ENCODE measurements at places on chromosomes 6 and 20.
A peak's percentile ranks its signal among the peaks of the same experiment; 100 is the strongest.

GRCh38 chr6:126682440-126682839 lies 342.5 kb downstream of the CENPW start:
- peak; percentile 53 for DNase-seq

DNA sequence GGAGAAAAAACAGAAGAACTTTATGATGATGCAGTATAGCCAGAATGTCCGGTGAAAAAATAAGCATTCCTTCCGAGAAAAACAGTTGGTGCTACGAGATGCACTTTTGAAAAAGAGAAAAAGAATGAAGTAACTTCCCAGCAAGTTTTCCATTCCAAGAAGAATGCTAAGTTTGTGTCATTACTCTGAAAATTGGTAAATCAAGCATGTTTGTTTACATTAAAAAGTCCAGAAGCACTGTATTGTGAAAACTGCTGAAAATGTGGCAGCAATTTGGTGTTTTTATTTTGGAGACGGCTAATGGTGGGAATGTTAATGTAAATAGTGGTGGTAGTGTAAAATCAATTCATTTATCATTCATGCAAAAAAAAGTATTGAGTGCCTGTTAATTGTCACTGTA lies 46.3 kb downstream of the MKKS start:
- no peak for DNase-seq

- DNase-seq = no peak
These were observed 158.3 kb upstream of the CST7 start for GRCh38 chr20:24790746-24791283.

- no peak for DNase-seq
These were observed 11.6 kb downstream of the CST3 start for GRCh38 chr20:23626040-23626620.

DNA sequence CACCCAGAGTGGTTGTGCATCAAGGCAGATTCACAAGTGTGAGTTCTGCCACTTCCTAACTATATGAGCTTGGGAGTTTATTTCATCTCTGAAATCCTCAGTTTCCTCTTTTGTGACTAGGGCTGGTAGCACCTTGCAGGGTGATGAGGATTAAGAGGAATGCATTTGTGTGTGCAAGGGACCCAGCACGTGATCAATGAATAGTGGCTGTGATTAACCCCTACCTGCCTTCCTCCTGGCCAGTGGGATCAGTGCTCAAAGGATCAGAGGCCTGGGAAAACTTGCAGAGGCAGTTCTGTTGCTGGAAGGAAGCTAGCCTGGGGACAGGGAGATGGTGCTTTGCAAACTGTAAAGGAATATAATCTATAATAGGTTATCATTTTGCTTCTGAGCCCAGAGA lies 7.3 kb downstream of the SDC4 start:
- DNase-seq = no peak

GRCh38 chr6:105035299-105035698 lies 78.4 kb downstream of the LIN28B start:
- DNase-seq = no peak

DNA sequence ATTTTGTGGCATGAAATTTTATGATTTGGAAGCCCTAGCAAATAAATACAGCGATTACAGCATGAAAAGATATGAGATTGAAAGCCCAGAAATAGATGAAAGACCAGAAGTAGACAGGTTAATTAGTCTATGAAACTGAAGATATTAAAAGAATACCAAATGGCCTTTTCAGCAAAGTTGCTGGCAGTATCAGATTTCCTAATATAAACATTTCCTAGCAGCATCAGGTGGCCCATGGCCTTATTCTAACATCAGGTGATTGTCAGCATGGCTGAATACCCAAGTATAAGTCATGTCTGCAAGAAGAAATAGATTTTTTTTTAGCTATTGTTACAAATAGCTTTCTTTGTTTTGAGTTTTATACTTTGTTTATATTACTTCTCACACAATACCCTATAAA lies 93.2 kb downstream of the CLVS2 start:
- no peak for DNase-seq

- DNase-seq = no peak
These were observed 58.8 kb downstream of the SAMD5 start for GRCh38 chr6:147567141-147567805.

- no peak for DNase-seq
These were observed 28.5 kb upstream of the SERPINB1 start for GRCh38 chr6:2870046-2870636.

GRCh38 chr6:36677059-36677749 lies 1.3 kb upstream of the CDKN1A start:
- DNase-seq = no peak

GRCh38 chr6:85157311-85157710 lies 292.6 kb upstream of the NT5E start:
- DNase-seq = no peak

DNA sequence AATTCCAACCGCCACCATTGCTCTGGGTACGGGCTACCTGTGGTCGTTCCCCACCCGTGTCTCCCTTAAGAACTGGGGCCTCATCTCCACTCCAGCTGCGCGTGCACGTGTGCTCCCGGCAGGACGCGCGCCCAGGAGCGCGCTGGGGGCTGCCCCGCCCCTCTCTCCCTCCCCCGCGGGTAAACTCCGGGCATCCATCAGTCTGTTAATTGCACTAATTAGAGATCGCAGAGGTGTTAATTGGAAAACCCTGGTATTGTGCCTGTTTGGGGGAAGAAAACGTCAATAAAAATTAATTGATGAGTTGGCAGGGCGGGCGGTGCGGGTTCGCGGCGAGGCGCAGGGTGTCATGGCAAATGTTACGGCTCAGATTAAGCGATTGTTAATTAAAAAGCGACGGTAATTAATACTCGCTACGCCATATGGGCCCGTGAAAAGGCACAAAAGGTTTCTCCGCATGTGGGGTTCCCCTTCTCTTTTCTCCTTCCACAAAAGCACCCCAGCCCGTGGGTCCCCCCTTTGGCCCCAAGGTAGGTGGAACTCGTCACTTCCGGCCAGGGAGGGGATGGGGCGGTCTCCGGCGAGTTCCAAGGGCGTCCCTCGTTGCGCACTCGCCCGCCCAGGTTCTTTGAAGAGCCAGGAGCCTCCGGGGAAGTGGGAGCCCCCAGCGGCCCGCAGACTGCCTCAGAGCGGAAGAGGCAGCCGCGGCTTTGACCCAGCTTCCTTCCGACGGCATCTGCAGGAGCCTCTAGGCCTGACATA lies 14.4 kb downstream of the FOXP4 start:
- DNase-seq = peak; percentile 96

DNA sequence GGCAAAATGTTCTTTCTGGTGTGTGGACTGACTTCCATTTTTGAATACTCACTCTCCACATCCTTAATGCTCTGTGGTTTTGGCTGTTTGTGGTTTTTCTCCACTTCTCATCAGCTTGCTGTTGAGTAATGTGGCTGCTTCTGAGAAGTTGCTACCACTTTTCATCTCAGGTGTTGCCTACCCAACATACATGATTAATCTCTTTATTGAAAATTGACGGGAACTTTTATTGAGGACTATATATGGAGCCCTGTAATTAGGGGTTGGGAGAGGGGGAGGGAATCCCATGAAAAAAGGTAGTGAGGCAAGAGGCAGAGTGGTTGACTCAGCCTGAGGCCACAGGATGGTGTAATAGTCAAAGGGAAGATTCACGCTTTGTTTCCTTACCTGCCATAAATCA lies 17.6 kb downstream of the IL22RA2 start:
- DNase-seq = peak; percentile 97

- DNase-seq = peak; percentile 79
These were observed 2.7 kb downstream of the FBXO9 start for GRCh38 chr6:53067849-53068361.

GRCh38 chr20:59945731-59946130 lies 5.5 kb downstream of the FAM217B start:
- no peak for DNase-seq

- no peak for DNase-seq
These were observed 131.2 kb upstream of the BTN3A2 start for GRCh38 chr6:26233649-26234420.

DNA sequence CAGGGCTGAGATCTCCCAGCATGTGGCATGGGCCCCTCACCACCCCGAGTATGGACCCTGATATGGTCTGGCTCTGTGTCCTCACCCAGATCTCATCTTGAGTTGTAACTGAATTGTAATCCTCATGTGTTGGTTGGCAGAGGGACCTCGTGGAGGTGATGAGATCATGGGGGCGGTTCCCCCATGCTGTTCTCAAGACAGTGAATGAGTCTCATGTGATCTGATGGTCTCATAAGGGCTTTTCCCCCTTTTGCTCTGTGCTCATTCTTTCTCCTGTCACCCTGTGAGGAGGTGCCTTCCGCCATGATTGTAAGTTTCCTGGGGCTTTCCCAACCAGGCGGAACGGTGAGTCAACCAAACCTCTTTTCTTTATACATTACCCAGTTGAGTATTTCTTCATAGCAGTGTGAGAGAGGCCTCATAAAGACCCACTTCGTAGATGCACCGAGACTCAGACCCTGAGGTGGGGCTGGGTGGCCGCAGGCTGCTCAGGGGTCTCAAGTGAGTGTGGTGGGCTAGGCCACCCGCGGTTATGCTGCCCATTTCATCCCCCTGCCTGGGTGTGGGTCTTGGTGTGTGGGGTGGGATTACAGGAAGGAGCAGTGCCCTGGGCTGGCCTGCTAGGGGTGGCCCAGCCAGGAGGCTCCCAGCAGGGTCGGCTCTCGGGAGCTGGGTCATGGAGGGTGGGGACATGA lies 26.2 kb upstream of the GATA5 start:
- DNase-seq = no peak

DNA sequence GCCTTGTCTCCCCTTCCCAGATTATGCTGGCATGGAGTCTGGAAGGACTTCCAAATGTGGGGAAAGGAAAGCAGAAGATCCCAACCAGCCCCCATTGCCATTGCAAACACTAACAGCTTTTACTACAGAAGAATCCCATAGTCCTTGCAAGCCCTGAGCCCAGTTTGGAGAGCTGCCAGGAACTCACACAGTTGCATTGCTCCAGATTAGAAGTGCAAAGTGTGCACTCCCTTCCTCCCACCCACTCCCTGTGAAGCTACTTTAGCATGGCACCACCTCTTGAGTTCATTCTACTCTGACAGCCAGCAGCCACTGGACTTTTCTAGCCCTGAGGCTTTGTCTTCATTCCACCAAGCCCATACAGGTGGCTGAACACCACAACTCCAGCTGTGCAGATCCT lies 67.6 kb downstream of the SLC22A2 start:
- DNase-seq = no peak

DNA sequence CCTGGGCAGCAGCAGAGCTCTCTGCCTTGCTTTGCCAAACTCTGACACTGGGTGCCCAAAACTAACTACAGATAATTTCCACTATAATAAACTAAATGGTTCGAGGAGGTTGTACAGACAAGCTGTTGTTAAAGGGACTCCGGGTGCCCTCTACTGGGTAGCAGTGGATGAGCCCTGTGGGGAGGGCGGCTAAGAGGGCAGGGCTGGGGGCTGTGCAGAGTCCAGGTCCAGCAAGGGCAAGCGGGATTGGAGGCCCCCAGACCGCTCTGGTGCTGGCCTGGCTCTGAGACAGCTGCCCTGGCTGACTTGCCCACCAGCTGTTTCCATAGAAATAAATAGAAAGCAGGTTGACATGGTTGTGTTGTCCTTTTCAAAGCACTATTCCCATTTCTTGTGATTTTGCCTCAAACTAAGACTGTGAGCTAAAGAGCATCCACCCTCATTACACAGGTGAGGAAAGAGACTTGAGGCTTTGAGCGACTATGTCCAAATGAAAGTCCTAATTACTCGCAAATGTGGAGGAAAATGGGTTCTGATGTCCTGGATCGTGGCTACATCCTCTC lies 167.6 kb upstream of the CST7 start:
- DNase-seq = no peak

- no peak for DNase-seq
These were observed 136.9 kb downstream of the CD83 start for GRCh38 chr6:14254505-14254904.

DNA sequence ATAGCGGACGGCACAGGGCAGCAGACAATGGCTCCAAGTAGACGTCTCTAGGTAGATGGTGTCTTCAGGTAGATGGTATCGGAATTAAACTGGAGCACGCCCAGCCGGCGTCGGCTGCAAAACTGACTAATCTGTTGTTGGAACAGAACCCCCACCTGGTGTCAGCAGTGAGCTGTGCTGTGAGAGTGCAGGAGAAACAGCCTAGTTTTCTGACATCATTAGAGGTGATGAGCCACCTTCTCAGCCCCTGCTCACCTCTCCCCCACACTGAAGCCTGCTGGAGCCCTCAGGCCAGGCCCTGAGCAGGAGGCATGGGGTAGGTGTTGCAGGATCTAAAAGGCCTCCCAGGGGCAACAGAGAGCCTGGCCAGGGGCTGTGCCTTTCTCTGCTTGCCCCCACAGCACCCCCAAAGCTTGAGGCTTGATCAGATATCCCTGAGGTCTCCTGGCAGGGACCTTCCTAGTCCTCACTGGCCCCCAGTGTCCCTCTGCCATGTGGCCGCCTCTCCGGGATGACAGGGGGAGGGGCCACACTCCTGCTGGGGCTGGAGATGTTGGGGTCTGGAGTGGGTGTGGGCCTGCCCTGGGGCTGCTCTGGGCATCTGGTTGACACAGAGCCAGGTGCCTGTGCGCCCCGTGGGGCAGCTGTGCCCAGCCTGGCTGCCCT lies 6.9 kb upstream of the HELZ2 start:
- DNase-seq = no peak

DNA sequence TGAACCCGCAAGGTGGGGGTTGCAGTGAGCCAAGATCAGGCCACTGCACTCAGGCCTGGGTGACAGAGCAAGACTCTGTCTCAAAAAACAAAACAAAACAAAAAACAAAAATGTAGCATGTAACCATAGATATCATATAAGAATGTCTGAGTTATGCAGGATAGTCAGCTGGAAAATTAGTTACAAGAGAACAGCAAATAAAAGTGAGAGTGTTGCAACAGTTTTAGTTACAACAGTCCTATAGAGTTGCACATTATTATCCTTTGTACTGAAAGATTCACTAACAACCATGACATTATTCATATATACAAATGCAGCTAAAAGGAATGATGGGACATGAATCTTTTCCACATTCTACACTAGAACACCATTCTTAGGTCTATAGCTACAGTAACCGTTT lies 16.4 kb downstream of the RNF24 start:
- DNase-seq = peak; percentile 22

- DNase-seq = no peak
These were observed 47.5 kb downstream of the OPRM1 start for GRCh38 chr6:154086510-154086909.

DNA sequence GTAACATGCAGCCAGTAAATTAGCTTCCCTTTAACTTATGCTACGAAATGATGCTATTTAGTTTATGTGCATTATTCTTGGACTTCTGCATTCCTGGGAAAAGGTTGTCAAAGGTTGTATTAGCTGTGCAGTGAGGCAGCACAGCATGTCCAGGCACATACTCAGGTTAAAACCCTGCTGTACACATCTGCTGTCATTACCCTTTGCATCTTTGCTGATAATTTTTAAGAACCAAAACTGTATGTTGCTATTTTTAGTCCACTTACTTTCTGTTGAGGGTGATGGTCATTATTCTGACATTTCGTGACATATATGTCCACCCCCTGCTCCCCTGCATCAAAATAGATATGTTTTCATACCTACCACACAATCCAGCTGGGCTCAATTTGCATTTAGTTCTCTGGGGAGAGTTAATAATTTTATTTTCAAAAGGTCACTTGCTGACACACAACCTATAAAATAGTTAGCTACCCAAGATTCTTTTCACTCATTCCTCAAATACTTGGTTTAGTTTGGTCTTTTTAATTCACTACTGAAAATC lies 142.5 kb upstream of the SPACA1 start:
- no peak for DNase-seq
